ENCODE measurements at places on chromosomes 5 and 9.

DNA sequence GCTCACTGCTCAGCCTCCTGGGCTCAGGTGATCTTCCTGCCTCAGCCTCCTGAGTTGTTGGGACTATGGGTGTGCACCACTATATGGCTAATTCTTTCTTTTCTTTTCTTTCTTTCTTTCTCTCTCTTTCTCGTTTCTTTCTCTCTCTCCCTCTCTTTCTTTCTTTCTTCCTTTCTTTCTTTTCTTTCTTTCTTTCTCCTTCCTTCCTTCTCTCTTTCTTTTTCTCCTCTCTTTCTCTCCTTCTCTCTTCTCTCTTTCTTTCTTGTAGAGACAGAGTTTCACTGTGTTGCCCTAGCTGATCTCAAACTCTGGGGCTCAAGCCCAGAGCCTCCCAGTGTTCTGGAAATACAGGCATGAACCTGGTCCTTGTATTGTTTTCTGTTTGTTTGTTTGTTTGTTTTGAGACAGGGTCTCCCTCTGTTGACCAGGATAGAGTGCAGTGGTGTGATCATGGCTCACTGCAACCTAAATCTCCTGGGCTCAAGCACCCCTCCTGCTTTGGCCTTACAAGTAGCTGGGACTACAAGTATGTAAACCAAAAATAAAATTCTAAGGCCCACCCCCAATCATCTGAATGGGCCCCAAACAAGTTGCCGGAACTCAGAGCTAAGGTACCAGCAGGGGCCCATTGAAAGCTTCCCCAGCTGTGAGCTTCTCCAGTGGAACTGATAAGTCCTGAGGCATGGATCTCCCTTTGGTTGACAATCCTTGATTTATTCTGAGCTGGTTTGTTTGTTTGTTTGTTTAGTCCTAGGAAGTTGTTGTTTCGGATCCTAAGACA, 11.9 kb upstream of the BTF3 start:
- no peak for DNase-seq

- DNase-seq: no peak
These were observed 22.3 kb upstream of the DAB2 start for GRCh38 chr5:39447059-39447458.

GRCh38 chr9:115213818-115214334, 95.9 kb upstream of the TNC start:
- DNase-seq: no peak

- no peak for DNase-seq
These were observed 6.6 kb upstream of the NCS1 start for GRCh38 chr9:130165579-130165978.

- no peak for DNase-seq
These were observed 9.0 kb downstream of the CDX1 start for GRCh38 chr5:150175536-150175935.

DNA sequence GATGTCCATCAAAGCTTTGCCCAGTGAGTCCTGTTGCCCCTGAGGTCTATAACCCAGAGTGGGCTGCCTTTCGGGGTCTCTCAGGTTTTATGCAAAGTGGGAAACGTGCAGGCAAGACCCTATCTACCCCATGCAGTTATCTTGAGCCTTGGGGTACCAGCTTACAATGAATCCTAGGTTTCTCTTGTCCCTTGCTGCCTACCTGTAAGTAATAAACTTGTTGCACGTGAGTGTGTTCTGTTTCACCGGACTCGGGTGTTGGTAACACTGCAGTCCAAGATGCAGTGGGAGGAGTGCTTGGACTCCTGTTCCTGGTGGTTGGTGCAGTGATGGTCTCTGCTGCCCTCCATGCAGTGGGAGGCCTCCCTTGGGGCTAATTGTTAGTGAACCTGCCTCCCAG, 85.6 kb upstream of the ALDH1B1 start:
- DNase-seq: no peak

GRCh38 chr9:114916481-114916880, 13.9 kb downstream of the TNFSF8 start:
- DNase-seq: no peak

DNA sequence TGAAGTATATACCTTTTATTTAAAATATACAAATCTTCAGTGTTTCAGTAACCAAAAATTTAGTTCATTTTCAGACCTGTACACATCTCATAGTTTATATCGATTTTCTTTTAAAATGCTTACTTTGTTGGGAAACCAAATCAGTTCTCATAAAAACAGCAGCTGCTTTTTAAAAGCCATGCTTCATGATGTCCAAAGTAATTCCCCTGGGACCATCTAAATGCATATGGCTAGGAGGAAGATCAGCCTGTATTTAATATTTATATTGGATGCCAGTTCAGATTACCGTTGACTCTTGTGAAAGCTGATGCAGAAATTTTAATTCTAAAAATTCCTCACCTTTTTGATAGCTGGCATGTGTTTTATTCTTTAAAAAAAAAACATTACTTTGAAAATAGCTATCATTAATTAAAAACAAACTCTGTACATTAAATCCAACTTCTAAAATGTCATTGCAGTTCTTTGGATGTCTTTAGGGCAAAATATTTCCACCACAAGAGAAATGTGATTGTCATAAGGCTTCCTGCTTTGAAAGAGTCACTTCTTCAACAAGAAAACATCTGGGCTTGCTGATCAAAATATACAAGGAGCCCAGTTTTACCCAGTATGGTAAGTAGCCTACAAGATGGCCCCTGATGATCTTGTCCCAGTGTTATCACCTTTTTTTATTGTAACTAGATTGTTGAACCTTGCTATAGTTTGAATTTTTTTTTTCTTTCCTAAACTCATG, 1242.9 kb upstream of the CDH6 start:
- no peak for DNase-seq

- no peak for DNase-seq
These were observed 23.4 kb downstream of the NREP start for GRCh38 chr5:111733571-111733970.

GRCh38 chr5:42962124-42962523, 78.0 kb downstream of the ANXA2R start:
- DNase-seq: no peak

DNA sequence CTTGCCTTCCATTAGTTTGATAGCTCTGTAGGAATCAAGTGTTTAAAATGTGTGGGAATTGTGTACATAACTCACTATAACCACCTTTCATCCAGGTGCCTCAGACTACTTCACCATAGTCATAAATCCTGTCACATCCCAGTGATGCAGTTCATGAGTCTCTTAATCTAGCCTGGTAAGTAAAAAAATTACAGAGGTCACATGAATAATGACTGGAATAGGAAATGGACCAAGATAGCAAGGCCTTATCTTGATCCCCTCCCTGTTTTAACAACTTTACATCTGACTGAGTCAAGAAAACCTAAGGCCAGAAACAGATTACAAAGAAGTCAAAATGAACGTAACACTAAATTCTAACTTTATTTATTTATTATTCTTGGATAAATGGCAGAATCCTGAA, 1.5 kb upstream of the RNF145 start:
- DNase-seq: no peak

DNA sequence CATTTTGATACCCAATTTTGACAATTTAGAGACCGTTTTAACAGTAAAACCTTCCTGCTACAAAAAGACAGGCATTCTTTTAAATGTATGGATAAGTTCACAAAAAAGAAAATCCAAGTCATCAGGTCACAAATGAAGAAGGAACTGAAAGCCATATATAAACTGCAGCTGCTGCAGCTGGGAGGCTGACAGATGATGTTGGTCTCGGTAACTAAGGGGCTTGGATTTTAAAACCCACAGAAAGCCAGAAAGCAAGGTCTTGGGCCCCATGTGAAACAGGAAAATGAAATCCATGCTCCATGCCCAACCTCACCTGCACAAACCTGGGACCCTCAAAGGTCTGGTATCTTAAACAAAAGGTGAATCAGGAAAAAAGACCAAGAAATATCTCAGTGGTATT, 15.7 kb upstream of the C5orf34 start:
- no peak for DNase-seq

- peak; percentile 13 for DNase-seq
These were observed 427.1 kb downstream of the PRELID2 start for GRCh38 chr5:145408048-145408341.

GRCh38 chr5:28766565-28767158, 1728.3 kb upstream of the CDH9 start:
- no peak for DNase-seq

DNA sequence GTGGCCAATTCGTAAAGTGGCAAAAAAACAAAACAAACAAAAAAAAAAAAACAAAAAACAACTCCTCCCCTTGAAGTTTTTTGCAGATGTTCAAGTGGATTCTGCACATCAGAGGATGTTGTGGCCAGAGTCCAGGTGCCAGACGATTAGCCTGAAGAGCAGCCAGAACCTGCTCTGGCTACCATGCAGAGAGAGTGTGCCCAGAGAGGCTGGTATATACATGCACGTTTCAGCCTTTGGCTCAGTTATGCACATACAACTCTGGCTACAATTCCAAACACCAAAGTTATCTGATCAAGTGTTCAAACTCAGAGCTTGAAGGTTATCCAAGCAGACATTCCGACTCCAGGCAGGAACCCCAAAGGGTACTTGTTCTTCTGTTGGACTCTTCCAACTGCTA, 34.7 kb downstream of the GGTA1 start:
- no peak for DNase-seq

- DNase-seq: no peak
These were observed 43.6 kb upstream of the C5orf46 start for GRCh38 chr5:147949711-147950573.
